ENCODE measurements at places on chromosomes 5 and 9.

GRCh38 chr5:11909471-11909870, 5.2 kb upstream of the CTNND2 start:
- no peak for DNase-seq

DNA sequence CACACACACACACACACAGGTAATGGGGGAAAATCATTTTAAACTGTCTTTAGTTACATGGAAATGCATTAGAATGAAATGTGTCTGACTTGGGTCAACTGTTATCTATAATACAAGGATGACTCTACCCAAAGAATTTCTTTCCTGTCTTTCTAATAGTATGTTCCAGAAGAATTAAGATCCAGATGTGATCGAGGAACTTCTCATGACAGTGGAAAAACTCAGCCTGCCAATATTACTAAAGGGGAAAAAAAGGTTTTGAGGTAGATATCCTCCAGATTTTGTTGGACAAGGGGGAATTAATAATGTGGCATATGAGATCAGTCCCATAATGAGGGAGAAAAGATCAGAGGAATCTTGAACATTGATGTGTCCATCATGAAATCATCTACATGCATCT, 190.6 kb upstream of the MAP3K1 start:
- DNase-seq: no peak

DNA sequence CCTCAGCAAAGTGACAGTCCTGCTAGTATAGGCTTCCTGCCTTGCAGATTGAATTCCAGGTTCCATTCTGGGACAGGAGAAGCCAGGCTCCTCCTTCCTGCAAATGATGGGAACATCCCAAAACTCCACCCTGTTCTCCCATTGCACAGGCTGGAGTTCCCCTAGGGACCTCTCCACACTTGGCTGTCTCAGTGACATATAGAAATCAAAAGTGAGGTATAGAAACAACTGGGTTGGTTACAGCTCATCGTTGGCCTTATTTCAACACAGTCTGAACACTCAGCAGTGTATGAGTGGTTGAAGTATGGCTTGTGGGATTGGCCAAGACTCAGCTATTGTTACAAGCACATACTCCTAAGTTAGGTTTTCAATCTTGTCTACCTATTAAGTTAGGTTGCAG, 157.8 kb upstream of the FTMT start:
- no peak for DNase-seq

- no peak for DNase-seq
These were observed 39.6 kb upstream of the TRIM36 start for GRCh38 chr5:115209279-115209678.

DNA sequence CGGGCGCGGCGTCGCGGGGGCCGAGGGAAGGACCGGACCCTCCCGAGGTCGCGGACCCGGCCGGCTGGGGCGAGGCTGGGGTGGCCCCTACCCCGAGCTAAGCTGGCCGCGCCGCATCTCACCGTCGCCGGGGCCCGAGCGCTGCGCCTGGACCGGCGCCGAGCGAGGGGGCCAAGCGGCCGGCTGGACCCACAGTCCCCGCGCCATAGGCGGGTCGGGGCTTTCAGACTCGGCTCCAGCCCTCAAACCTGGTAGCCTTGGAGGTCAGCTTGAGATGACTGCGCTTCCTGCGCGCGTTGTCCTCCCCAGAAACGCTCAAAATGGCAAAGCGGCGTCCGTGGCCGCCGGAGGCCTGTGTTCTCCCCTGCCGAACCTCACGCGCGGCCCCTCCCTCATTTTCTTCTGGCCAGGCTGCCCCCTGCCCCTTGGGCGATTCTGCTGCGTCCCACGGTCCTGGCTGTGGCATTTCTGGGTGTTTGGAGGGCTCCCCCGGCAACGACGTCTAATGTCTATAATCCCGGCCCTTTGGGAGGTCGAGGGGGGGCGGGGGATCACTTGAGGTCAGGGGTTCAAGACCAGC, 8.7 kb upstream of the GRIN1 start:
- DNase-seq: no peak

- DNase-seq: peak; percentile 2
These were observed 172.1 kb downstream of the GABBR2 start for GRCh38 chr9:98536542-98537173.

DNA sequence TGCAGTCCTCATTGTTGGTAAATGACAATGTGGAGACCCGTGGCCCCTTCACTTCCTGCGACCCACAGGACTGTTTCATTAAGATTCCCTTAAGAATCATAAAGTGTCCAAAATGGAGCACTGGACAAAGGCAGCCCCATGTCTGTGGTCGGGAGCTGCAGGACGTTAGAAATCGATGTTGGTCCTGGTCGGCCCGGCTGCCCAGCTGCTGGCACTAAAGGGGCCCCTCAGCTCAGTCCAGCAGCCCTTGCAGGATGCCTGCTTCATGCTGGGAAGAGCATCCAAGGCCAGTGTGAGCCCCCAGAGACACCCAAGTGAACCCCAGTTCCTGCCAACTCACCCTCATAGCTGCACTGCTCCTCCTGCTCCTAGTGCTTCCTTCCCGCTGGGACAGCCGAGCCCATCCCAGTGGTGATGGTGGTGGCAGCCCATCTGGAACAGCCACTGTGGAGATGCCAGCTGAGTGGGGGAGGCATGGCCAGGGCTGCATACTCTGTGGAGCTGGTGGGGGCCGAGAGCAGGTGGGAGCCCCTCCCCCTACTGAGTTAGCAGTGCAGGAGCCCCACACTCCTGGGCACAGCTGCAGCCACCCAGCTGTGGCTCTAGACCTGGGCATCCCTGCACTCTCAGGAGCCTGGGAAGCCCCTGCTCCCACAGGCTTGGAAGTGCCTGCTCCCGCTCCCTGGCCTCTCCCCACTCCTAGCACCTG, 168.0 kb upstream of the IRX2 start:
- no peak for DNase-seq
